ENCODE measurements at places on chromosomes 1 and 21.

DNA sequence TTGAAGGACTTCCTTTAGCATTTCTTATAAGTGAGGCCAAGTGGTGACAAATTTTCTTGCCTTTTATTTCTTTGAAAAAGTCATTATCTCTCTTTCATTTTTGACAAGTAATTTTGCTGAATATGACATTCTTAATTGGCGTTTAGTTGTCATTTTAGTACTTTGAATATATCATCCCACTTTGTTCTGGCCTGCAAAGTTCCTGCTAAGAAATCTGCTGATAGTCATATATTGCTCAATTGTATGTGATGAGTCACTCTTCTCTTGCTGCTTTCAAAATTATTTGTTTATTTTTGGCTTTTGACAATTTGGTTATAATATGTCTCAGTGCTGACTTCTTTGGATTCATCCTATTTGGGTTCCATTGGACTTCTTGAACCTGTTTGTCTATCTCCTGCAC, 312.6 kb downstream of the DUSP10 start:
- no peak for DNase-seq

GRCh38 chr1:65687428-65688214, 105.1 kb upstream of the PDE4B start:
- DNase-seq, result peak; percentile 52

DNA sequence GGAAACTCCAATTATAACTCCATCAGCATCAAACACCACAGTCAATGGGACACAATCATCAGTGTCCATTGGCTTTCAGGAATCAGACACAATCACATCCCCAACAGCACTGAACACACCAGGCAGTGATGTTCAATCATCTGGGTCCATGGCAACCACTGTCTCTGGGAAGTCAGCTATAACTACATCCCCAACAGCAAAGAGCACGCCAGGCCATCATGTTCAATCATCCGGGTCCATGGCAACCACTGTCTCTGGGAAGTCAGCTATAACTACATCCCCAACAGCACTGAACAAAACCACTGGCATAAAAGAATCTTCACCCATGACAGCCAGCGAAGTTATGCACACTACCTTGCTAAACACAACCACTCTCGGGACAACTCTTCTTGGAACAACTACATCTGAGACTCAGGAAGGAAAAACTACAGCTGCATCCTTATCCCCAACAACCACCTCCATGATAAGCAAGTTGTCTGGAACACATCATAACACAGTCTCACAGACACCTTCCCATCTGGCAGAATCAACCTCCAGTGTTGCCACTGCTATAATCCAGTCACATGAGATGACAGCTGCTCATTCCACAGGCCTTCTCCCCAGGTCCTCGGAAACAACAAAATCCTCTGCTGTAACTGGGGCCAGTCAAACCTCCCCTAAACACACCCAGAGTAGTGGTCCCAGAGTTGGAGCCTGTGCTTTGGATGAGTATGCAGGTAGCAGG, 19.9 kb downstream of the CATSPER4 start:
- DNase-seq, result no peak

- DNase-seq, result peak; percentile 8
Measured at GRCh38 chr1:8152731-8153702, 126.9 kb upstream of the ERRFI1 start.

GRCh38 chr1:207867136-207868109, 43.5 kb downstream of the CD34 start:
- DNase-seq, result no peak

GRCh38 chr1:229043115-229043514, 227.8 kb upstream of the RAB4A start:
- DNase-seq, result no peak

GRCh38 chr1:231584117-231584516, 42.5 kb upstream of the DISC1 start:
- DNase-seq, result no peak

DNA sequence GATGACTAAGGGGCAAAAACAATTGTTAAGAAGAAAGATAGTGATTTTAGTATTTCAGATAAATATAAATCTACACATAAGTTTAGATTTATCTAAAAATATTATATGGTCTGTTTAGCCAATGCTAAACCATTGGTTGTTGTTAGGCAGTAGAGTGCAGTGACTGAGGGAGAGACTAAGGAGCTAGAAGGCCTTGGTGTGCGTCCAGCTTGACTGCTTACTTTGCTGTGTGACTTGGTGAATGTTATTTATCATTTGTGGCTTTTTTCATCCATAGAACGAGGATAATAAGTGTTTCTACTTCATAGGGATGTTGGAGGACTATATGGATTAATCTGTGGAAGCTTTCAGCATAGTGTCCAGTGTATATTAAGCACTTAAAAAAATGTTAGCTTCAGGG, 264.7 kb upstream of the C1orf105 start:
- DNase-seq, result no peak

GRCh38 chr1:87644579-87645190, 316.0 kb downstream of the LMO4 start:
- DNase-seq, result no peak

GRCh38 chr21:34703571-34703970, 34.8 kb downstream of the CLIC6 start:
- DNase-seq, result no peak

DNA sequence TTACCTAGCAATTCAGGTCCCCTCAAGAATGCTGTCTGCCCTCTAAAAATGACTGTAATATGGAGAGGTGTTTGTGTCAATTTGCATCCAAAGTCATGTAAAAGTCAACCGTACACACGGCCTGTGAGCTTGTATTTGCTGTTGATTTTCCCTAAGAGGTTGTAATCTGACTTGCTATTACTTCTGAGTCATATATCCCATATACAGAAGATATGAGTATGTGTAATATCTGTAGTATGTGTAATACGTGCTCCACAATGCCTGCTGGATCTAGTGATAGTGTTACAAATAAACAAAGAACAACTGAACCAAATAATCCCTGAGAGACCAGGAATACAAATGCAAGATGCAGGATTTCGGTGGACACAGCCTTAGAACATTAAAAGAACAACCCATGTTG, 1.4 kb upstream of the KCNJ6 start:
- no peak for DNase-seq

DNA sequence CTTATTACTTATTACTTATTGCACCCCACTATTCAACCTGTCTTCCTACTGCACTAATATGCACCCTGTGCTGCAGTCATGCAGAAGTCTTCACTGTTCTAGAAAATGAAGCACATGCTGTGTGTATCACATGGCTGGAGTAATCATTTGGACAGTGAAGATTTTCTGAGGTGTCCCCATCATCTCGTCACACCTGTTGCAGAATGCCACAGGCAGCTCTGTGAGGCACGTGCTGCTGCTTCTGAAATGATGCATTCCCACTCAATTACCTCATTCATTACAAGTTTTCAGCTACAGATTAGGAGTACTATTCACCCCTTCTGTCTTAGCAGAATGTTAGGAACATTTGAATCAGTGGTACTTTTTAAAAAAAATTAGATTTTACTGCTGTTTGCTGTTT, 325.7 kb upstream of the ST6GALNAC5 start:
- no peak for DNase-seq

- DNase-seq, result no peak
Measured at GRCh38 chr1:107653765-107654164, 311.2 kb downstream of the VAV3 start.

GRCh38 chr21:42384156-42384945, 11.5 kb downstream of the TMPRSS3 start:
- no peak for DNase-seq

DNA sequence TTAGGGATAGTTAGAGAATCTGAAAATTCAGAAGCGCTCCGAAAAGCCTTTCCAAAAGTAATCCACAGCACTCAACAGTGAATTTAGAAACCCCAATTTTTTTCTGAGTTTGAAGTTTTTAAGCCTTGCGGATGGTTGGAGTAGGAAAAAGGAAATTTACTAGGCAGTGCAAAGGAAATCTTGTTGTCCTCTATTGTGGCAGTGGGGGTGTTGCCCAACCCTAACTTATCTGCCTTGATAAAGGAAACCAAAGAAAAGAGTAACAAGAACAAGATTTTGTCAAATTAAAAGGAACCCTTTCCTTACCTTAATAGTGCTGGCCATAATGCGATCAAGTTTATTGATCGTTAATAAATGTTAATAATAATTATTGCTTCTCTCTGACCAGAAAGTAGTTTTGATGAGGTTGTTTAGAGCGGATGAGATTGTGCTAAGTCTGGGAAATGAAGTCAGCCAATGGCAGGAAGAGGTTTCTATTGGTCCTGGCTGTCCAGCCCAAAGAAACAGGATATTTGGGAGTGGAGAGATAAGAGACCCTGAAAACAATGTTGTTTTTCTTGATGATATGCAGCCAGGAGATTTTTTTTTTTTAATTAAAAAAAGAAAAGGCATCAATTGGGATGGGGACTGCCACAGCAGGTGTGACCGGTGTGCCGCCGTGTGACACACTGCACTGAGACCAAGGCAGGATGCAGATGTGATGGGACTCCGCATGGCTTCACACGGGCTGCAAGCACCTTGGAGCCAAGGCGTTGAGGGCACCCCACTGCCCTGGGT, at the start of gene ERG:
Gene ERG (minus strand): TSS at position 421 of the 777 bp plus-strand sequence. CDS start 97 bp downstream, at position 324.
- DNase-seq, result no peak

- DNase-seq, result no peak
Measured at GRCh38 chr1:239367196-239367810, 19.1 kb upstream of the CHRM3 start.

DNA sequence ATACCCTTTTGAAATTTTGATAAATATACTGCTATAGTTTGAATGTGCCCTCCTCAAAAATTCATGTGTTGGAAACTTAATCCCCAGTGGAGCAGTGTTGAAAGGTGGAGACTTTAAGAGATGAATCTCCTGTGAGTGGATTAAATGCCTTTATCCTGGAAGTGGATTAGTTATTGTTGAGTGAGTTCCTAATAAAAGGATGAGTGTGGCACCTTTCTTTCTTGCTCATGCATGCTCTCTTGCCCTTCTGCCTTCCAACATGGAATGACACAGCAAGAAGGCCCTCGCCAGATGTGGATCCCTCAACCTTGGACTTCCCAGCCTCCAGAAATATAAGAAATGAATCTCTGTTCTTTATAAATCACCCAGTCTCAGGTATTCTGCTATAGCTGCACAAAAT, 51.8 kb downstream of the CD160 start:
- no peak for DNase-seq

DNA sequence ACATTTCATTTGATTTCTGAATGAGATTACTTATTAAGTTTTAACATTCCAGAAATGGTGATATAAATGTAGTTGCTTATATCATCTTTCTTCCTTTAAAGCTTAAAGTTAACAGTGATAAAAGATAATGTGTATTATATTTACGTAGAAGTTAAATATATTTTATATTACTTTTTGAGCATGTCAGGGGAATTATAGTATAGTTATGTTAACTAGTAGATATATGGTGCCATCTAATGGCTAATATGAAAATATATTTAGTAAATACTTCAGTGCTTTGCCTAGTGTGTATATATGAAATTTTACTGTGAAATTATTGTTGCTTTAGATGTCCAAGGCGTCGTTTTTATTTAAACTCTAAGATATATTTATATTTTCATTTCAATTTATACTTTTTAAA, 51.5 kb downstream of the SYT14 start:
- DNase-seq, result no peak

DNA sequence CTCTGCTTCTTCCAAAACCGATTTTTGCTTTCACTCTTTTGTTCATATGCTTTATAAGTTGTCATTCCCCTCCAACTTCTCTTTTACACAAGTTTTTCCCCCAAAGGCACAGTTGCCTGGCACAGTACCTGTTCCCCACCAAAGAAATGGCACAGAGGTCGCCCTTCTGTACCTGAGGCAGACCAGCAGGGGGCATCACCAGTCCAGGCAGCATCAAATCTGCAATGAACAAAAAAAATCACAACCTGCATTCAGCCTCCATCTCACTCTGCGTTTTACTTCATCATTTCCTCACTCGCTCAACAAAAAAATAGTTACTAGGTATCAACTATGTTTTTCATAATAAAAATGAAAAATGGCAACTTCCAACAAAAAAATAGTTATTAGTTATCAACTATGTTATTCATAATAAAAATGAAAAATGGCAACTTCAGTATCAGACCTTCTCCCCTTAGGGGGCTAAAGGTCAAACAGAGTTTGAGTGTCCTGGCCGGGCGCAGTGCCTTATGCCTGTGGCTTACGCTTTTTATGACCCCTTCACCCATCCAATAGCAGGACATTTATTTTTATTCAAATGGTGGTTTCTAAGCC, 4.1 kb downstream of the EIF2D start:
- DNase-seq, result no peak

DNA sequence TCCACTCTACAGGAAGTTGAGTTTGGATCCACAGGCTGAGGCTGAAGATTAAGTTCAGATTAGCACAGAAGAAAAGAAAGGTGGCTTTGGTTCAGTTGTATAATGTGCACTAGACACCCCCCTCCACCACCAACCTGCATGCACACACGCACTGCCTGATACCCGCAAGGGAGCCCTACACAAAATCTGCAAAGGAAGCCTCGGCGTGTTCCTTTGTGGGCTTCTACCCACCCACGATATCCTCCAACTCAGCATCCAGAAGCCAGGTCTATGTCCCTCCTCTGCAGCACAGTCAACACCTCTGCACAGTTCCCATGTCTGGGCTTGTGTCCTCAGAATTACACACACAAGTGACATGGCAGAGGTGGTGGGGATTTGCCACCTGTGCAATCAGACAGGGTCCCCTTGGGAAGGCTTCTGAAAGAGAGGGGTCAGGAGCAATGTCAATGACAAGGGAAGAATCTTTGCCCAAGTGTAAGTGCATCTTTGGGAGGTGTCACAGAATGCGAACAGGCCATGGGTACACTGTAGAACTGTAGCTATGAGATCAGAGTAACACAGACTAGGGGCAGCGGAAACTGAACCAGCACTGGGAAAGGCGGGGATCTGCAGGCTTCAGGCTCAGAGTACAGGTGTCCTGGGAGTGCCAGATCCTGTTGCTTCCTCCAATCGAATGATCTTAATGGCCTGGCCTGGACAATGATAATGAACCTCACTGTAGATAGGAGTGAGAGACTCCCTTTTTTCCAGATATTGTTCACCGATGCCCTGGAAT, 148.6 kb upstream of the ETV3 start:
- DNase-seq, result no peak

DNA sequence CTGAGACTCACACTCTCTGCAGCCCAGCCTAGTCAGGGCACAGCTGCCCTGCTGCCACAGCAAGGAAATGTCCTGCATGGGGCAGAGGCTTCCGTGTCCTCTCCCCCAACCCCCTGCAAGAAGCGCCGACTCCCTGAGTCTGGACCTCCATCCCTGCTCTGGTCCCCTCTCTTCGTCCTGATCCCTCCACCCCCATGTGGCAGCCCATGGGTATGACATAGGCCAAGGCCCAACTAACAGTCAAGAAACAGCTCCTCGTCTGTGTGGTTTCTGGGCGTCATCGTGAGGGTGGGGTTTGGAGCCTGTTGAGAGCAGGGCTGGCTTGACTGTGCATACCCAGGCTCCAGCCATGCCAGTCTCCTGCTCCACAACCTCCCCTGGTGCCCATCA, 19.5 kb downstream of the FAAH start:
- DNase-seq, result no peak

DNA sequence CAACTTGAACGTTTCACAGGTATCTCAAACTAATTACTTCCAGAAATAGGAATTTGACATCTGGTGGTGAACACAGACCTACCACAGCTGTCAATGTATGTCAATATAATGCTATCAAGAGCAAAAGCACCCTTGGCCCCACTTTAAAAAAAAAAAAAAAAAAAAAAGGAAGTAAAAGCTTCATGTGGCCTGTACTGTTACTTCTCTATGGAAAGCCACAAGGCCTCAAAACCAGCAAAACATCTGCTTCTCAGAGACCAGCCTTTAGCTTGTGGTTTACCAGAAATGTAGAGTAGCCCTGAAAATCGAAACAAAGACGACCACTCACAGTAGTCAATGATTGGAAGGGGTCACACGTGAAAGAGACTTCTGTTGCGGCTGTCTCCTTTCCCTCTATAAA, 109.6 kb downstream of the SLC45A1 start:
- DNase-seq, result no peak
